ENCODE measurements at places on chromosomes 1 and 21.

- DNase-seq, result no peak
Measured at GRCh38 chr21:33067043-33067442, 2.9 kb upstream of the OLIG1 start.

GRCh38 chr1:199335496-199335895 is 692.0 kb upstream of the NR5A2 start:
- no peak for DNase-seq

DNA sequence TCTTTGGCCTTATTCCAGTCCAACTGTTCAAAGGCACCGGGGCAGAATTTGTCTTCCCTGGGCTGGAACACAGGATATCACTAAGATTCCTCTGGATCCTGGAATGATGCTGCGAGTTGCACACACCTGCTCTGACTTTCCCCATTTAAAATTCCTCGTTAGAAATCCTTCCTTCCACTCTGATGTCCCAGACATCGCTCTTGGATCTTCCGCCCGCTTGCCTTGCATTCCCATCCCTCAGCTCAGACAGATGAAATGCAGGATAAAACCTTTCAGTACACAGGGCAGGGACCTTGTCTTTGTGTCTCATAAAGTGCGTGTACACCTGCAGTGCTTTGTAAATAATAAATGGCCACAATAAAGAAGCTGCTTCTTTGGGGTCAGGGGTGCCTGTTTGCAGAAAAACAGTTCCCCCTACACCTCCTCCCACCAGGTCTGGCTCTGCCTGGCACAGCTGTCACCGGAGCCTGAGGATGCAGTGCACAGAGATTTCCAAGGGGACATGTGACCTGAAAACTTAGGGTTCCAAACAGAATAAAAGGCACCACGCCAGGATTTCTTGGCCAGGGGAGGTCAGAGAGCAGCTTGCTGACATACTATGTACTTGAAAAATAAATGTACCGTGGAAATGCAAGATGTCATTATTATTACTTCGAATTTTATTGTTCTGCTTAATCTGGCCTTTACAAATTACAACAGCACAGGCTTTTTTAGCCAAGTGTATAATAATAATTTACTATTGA is 62.9 kb upstream of the SYT6 start:
- no peak for DNase-seq

DNA sequence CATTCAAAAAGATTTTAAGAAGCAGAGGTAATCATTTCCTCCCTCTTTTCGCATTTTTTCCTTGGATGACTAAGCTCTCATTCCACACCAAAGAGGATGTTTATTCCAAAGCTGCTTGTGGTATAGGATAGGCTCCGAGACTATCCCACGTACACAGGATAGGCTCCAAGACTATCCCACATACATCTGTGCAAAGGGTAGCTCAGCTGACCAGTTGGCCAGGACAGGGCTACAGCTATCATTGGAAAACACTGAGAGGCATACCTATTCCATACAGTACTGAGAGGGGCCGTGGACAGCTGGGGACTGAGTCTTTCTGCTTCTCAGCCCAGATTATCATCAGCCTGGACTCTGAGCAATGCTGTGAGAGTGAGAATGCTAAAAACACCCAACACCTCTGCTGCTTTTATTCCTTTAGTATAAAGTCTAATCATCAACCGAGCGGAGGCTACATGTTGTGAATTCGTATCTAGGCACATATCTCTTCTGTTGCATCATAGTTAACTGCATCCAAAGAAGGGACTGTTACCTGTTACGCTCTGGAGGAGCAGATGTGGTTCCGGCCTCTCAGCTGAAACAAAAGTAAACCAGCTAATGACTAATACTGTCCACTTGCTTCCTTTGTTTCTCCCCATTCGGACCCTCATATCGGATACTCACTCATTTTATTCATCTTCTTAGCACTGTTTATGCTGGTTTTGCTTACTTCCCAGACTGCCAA is 141.0 kb downstream of the TNFSF18 start:
- no peak for DNase-seq

DNA sequence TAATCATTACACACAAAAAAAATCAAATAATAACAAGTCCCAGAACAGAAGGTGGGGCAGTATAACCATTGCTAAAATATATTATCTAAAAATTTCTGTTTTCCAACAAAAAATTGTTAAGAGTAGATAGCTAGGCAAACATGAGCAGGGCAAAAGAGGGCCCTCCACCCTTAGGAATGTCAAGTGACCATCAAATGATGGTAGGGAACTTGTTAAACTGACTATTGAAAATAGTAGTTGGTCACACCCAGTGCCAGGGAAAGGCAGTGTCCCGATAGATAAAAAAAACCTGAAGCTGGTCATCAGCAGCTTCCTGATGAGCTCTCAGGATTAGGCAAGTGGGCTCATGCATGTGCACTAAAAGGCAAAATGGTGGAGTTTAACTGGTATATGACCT is 18.4 kb upstream of the COP1 start:
- DNase-seq, result no peak

GRCh38 chr21:42661688-42662429 is 8.4 kb downstream of the PDE9A start:
- DNase-seq, result peak; percentile 84

DNA sequence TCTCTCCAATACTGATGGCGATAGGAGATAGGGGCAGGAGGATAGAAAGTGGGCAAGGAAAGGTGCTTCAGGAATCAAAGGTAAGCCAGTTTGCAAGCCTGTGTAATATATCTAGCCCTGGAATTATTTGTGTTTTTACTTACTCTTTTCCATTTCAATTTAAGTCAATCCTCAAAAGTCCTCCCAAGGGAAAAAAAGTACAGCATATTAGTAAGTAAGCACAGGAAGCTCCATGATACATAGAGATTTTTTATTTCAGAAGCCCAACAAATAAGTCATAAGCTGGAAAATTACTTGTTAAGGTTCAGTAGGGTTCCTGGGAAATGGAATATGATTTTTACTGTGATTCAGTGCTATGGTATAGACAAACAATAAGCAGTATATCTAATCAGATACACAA is 337.7 kb upstream of the DUSP10 start:
- DNase-seq, result no peak

- DNase-seq, result no peak
Measured at GRCh38 chr1:241808265-241808664, 39.7 kb upstream of the EXO1 start.

GRCh38 chr1:25738499-25738898 is 61.5 kb upstream of the SELENON start:
- DNase-seq, result no peak

DNA sequence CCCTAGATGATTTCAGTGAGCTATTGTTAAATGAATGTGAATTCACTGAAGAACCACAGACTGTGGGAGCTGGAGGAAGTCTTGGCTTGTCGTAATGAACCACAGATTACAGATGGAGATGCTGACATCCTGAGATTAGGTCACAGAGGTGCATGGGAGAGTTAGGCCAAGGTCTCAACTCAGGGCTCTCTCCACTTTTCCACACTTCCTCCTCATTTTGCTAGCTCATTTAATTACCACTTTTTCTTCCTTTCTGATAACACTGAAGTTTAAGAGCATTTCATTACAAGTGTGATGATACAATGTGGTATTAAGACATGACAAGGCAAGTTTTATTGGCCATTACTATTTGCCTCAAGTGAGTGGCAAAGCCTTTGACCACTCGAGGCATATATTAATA is 30.8 kb downstream of the ST6GALNAC3 start:
- DNase-seq, result no peak

DNA sequence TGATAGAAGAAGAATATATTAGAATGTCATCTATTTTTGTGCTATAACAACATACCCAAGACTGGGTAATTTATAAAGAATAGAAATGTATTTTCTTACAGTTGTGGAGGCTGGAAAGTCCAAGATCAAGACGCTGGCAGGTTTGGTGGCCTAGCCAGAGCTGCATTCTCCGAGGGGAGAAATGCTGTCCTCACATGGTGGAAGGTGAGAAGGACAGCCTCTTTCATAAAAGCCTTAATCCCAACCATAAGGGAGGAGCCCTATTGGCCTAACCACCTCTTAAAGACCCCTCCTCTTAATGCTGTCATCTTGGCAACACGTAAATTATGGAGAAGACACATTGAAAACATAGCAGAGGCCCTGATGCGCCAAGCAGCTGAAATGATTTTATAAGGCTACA is 60.1 kb upstream of the KAZN start:
- no peak for DNase-seq

- DNase-seq, result no peak
Measured at GRCh38 chr1:26288311-26288941, 8.5 kb downstream of the SH3BGRL3 start.

- DNase-seq, result no peak
Measured at GRCh38 chr1:24424207-24424606, 8.6 kb downstream of the NIPAL3 start.

DNA sequence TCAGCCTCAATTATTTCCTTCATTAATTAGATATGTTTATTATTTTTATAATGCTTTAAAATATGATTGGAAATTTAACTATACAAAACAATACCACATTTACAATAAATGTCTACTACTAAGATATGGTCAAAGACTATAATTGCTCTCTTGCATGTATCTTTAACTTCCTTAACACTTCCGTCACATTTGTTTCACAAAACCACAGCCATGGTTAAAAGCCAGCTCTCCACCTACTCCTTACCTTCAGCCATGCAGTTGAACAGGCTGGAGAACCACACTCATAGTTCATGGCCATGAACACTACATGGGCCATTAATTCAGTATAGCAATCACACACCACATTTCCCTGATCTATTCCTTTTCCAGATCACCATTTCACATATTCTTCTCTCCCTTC is 72.2 kb downstream of the NME7 start:
- DNase-seq, result no peak

- DNase-seq, result peak; percentile 64
Measured at GRCh38 chr1:72284348-72285073, 2.2 kb upstream of the NEGR1 start.

GRCh38 chr1:199909137-199909536 is 118.4 kb upstream of the NR5A2 start:
- no peak for DNase-seq

DNA sequence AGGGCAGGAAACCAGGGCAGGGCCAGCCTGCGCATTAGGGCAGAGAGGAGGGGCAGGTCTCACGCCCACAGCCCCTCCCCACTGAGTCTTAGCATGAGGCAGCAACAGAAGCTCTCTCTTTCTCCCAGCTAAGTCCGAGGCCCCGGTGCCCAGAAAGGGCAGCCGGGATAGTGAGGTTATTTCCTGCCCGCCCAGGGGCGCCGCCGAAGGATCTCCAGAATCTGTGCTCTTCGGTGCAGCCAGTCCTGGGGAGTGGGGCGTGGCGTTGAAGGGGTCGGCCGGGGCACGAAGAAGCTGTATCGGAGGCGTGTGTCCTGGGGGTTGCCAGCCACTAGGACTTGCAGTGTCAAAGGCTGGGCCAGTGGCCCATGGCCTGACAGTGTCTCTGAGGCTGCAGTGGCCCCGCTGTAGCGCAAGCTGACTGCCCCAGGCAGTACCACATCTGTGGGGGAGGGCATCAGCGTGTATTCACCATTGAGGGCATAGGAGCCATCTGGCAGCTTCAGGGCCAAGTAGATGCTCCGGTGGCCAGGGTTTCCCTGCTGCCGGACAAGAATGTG is 7.8 kb downstream of the ADAMTS4 start:
- DNase-seq, result no peak

- no peak for DNase-seq
Measured at GRCh38 chr1:52613636-52614373, 11.6 kb downstream of the GPX7 start.

DNA sequence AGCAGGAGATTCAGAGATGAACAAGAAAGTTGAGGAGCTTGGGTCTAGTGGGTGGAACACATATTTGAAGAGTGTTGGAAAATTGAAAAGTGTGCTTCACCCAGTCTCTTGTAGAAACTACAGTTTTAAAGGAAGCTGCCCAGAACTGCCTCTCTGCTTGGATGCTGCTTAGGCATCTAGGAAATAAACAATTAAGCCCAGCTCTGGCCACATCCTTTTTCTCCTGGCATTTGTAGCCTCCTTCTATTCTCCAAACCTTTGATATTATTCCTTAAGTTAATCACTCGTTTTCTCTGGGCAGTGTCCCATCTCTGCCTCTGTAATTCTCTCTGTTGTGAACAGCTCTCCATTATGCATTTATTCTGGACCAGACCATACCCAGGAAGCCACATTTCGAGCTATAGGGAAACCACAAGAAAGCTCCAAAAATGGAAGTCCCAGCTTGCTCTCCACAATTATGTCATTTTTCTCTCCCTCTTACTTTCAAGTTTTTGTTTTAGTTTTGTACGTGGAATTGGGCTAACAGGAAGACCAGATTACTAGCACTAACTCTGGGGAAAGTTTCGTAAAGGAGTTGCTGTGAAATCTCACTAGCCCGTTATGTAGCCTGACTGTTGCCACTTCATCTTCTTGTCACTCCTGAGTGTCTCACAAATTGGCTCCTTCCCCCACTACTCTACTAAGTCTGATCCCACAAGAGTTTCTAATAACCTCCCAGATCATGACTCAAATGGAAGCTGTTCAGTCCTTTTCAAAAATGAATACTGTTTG is 102.2 kb downstream of the NTMT2 start:
- DNase-seq, result no peak

Measured in D341Med (cell line).